Heart left ventricle (tissue), 16 donors: ENCODE measurements at places on chromosomes 5 and 9. TPM values are rescaled to one million over a fixed set of nuclear protein-coding genes. Genes with fewer than 3 reads are reported as not detected.

Gene SNX2
- 30.0 TPM for total RNA-seq

Gene MAP1B
- total RNA-seq: 111 TPM

DNA sequence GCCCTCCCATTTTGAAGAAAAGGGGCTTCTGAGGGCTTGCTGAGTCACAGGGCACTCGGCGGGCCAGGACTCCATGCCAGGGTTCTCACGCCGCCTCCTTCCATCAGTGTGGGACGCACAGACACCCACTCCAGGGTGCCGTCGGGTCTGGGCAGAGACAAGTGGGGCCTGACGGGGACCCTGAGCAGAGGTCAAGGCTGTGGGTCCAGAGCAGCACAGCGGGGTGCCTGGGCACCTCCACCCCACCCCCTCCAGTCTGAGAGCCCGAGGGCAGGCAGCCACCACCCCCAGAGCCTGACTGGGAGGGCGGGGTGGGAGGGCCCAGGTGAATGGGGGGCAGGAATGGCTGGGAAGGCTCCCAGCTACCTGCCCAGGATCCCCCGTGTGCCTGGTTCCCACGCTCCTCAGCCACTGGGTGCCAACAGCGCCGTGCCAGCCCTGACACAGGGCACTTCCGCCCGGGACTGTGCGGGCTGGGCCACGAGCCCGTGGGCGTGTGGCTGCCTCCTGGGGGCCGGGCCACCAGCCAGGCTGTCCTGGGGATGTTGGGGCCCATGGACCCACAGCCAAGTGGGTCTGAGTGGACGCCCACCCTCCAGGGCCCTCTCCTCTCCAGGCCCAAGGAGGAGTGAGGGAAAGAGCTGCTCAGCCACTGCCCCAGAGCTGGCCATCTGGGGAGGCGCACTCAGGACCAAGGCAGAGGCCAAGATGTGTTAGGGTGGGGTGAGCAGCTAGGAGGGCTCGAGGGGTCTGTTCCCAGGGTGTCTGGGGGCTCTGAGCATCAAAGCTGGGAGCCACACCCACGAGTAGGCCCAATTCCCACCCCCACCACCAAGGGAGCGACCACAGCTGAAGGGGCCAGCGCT is 10.1 kb upstream of the NRARP start:
- no peak for DNase-seq

- no peak for DNase-seq
Measured at GRCh38 chr9:129290606-129291005, 112.5 kb upstream of the IER5L start.

DNA sequence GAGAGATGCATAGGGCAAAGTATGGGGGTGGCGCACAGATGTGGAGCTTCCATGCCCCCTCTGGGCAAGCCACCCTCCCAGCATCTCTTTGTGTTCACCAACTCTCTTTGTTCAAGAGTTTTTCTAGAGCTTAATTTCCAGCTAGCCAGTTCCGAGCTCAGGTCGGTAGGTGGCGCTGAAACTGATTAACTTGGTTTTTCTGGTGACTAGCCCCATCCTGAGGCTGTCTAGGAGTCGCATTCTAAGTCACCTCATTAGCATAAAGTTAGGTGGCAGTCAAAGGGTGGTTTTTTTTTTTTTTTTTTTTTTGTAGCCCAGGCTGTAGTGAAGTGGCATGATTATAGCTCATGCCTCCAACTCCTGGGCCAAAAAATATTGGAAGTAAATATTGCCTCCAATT is 476.4 kb downstream of the KDM4C start:
- no peak for DNase-seq

- DNase-seq: peak; percentile 28
Measured at GRCh38 chr5:30401479-30402058, 791.9 kb upstream of the CDH6 start.

Gene WWC1
- total RNA-seq: 0.32 TPM

GRCh38 chr5:41156739-41157138 is 56.6 kb downstream of the C6 start:
- DNase-seq: no peak

DNA sequence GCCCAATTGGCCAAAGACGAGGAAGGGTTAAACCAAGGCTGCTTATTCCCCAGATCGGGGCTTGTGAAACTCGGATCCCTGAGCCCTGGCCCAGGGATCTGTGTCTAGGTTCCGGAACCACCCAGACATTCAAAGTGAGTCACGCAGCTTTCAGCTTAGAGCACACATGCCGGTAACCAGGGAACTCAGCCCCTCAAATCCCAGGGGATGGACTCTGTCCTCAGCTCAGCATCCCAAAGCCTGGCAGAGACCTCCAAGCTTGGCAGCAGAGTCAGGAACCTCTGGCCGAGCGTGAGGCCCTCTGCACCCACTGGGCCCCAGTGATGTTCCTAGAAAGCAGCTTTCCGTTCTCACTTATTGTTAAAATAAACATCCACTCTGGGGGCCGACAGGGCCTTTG is 5.1 kb downstream of the PNPLA7 start:
- no peak for DNase-seq

- DNase-seq: no peak
Measured at GRCh38 chr9:16668734-16669295, 201.7 kb downstream of the BNC2 start.

Gene DOK3
- total RNA-seq: 2.7 TPM

DNA sequence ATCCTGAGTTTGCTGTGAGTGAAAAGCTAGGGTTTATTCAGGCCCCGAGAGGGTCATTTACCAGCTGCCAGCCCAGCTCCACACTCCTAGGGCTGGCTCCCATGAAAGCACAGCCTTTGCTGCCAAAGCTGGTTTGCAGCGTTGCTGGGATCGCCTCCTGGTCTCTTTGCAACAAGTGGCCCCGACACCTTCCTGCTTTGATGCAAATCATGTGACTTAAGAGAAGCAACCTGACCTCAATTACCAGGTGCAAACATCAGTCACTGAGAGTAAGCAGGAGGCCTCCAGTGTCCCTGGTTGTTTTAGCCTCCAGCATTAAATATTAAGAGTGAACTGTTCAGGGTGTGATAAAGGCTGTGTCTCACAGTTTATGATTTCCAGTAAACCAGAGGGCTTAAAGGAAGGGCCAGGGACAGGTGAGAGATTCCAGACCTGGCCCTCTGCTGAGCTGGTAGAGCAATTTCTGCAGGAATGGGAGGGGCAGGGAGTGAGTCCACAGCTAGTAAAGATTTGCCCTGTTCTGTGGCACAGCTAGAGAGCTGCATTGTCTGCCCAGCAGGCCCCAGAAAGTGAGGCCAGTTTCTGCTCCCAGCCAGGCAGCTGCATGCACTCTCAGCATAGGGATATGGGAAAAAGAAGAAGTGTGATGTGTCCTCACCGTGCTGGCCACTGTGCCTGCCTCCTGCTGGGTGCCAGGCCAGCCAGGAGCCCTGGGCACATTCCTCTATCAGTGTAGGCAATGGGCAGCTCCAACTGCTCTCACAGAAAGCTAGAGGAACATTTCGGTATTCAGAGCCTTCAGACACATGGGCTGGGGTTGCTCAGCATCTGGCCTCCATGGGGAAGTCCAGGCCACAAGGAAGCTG is 58.0 kb downstream of the SLC22A5 start:
- no peak for DNase-seq

- no peak for DNase-seq
Measured at GRCh38 chr5:39024884-39025283, 49.3 kb downstream of the RICTOR start.

- no peak for DNase-seq
Measured at GRCh38 chr5:142978726-142979125, 208.5 kb downstream of the ARHGAP26 start.
